ENCODE measurements at places on chromosomes 4 and X.

- no peak for DNase-seq
Observed at GRCh38 chrX:140164391-140164790, 199.1 kb upstream of the CXorf66 start.

DNA sequence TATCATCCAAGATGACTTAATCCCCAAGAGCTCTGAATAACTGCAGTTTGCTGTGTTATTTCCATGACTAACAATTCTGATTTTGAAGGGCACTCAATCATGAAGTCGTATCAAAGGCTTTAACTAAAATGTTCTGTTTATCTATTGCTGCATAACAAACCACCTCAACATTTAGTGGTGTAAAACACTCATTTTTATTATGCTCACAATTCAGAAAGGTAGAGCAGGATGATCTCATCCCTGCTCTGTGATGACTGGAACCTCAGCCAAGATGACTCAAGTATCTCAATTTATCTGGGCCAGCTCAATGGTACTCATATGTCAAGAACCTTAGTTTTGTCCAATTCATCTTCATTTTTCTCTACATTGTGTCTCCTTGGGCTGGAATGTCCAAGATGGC lies 451.1 kb downstream of the PPARGC1A start:
- DNase-seq, result no peak

DNA sequence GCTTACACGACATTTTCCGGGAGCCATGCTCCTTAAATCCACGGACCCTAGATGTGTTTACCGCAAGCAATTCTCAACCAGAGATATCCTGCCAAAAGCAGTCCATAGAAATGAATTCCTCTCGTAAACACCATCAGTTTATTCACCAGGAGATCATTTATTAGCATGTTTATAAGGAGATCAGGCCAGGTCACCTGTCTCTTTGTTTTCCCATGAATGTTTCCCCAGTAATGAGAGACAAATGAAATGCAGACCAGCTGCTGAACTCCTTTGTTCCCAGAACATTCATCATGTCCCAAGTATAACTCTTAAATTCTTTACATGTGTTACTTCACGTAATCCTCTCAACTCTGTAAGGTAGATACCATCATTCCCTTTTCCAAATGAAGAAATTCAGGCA lies 137.1 kb downstream of the DDX53 start:
- no peak for DNase-seq

GRCh38 chr4:3342182-3342854 lies 49.5 kb downstream of the RGS12 start:
- DNase-seq, result no peak

- DNase-seq, result no peak
Observed at GRCh38 chr4:6752486-6752829, 30.1 kb upstream of the KIAA0232 start.

DNA sequence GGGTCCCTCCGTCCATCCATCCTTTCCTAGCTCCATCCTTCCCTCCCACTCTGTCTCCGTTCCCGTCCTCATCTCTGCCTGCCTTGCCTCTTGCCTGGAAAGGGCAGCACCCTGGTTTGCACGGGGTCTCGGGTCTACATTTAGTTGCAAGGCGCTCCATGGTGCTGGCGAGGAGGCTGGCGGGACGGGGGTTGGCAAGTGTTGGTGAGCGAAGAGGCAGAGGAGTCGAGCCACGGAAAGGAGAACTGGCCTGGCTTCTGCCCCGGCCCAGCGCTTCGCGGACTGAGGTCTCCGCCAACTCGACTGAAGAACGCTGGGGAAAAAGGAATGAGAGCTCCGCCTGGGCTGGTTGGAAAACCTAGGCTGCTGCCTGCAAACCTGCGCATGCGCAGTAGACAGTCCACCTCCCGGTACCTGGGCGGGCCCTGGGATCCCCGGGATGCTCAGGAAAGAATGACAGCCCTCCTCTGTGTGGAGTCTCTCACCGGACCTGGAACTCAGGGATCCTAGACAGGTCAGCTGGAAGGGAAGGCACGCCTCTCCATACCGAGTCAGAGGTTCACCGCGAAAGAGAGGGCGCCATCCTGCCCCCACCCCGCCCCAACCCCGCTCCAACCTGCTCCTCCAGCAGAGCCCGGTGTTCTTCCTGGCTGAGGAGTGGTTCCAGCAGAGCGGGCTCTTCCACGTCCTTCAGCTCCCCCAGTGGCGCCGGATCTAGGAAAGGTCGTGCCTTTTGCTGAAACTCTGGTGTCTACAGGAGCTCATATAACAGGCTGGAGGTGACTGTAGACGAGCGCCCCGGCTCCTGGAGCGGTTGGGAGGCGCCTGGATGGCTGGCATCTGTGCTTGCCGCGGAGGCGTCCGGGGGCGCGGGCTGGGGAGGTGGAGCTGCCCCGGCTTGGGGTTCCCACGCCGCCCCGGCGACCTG lies 6.0 kb downstream of the FRG2 start:
- peak; percentile 90 for DNase-seq

- no peak for DNase-seq
Observed at GRCh38 chr4:3122081-3122563, 47.6 kb downstream of the HTT start.

DNA sequence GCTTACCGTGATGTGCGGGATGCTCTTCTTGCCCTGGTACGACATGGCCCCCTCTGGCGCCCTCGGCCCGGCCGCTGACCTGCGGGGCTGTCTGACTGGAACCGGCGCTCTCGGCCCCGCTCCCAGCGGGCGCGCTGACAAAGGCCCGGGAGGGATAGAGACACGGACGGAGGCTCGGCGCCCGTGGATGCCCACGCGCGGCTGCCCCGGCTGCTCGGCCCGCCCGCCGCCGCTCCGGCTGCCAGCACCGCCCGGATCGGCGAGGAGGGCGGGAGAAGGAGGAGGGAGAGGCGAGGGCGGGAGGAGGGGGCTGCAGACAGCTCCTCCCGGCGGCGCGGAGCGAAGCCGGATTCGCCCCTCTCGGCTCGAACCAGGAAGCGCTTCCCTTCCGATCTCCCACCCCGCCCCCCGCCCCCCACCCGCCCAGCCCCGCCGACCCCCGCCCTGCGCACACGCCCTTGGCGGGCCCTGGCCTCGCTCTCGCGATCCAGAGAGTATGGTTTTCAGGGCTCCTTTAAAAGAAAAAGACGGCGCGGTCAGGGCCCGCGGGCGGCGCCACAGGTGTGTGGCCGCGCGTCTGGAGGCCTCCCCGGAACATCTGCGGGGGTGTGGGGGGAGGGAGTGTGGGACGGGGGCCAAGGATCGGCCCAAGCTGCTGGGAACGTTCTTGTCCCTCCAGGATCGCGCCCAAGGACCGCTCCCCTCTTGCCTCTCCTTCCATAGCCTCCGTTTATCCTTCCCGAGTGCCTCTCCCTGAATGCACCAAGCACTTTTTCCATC lies 4.5 kb downstream of the CRMP1 start:
- DNase-seq, result peak; percentile 89

Measured in mesendoderm (in vitro differentiated cells).